Stimulated activated CD8-positive, alpha-beta memory T cell treated with anti-CD3 and anti-CD28 coated beads, Interleukin-2, amount 100 ng/mL, for 1 hour (primary cell): ENCODE measurements at places on chromosomes 13 and 19.

GRCh38 chr13:62113179-62113578 lies 697.5 kb upstream of the PCDH20 start:
- DNase-seq = no peak

GRCh38 chr13:41660411-41660810 lies 203.1 kb downstream of the RGCC start:
- no peak for DNase-seq

DNA sequence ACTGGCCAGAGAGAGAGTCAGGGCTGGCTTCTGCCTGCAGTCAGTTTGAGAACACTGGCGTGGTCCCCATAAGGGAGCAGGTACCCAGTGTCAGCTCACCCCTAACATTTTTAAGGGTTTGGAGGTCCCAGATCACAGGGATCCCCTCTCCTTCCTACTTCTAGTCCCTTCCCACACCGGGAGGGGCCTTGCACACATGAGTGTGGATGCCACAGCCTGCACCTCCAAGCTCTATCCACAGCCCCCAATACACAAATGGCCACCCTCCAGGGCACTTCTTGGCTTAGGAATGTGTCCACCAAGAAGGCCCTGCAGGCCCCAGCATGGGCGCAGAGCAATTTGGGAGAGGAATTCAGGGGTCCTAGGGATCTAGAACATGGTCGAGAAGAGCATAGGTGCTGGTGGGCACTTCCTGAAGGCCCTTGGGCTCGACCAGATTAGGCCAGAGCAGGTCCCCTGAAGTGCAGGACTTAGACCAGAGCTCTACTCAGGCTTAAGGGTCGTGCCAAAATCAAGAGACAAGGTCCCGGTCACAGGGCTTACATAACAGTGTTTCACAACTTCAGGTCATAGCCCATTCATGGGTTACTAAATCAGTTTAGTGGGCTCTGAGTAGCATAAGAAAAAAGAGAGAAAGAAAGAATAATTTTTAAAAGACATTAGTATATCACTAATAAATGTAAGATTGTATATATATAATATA lies 16.0 kb downstream of the FXYD5 start:
- no peak for DNase-seq

- DNase-seq = no peak
Observed at GRCh38 chr13:99159331-99160061, 41.2 kb upstream of the UBAC2 start.

- no peak for DNase-seq
Observed at GRCh38 chr13:31022288-31022895, 89.9 kb downstream of the TEX26 start.

GRCh38 chr13:108315273-108315672 lies 45.8 kb downstream of the TNFSF13B start:
- no peak for DNase-seq

- DNase-seq = no peak
Observed at GRCh38 chr19:4313847-4314490, 9.6 kb downstream of the FSD1 start.
